ENCODE measurements at places on chromosomes 11 and 22.

DNA sequence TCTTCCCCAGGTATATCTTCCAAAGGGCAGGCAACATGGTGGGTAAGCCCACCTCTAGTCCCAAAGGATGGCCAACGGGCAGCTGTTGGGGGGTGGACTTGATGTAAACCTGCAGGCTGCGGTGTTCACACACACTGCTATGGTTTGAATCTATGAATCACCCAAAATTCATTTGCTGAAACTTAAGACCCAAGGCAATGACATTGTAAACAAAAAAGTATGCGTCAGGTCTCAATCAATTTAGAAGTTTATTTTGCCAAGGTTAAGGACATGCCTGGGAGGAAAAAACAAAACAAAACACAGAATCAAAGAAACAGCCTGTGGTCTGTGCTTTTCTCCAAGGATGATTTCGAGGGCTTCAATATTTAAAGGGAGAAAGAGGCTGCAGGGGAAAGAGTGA lies 18.3 kb downstream of the RCN1 start:
- DNase-seq: no peak

- no peak for DNase-seq
These were observed 100.0 kb upstream of the ARHGAP20 start for GRCh38 chr11:110812086-110812733.

DNA sequence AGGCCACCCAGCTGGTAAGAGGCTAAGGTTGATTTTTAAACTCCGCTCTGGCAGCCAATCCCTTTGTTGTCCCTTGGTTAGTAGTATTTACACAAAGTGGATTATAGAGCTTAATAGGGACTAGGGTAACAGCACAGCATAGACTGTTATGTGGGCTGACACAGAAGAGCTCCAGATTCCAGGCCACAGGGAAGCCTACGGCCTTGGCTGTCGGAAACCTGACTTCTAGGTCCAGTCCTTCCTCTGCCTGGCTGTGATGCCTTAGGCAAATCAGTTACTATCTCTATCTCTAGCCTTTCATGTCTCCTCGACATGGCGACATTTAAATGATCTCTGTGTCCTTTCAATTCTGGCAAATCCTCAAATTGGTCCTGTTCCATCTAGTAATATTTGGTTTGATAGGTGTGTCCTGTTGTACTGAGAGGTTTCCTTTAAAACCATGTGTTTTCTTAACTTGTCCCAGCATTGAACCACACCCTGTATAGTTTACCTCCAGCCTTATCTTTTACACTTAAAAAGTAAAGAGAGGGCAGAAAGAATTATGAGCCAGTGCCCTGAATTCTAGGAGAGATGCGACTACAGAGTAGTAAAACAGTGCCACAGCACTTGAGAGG lies 4.2 kb downstream of the MMP1 start:
- no peak for DNase-seq

DNA sequence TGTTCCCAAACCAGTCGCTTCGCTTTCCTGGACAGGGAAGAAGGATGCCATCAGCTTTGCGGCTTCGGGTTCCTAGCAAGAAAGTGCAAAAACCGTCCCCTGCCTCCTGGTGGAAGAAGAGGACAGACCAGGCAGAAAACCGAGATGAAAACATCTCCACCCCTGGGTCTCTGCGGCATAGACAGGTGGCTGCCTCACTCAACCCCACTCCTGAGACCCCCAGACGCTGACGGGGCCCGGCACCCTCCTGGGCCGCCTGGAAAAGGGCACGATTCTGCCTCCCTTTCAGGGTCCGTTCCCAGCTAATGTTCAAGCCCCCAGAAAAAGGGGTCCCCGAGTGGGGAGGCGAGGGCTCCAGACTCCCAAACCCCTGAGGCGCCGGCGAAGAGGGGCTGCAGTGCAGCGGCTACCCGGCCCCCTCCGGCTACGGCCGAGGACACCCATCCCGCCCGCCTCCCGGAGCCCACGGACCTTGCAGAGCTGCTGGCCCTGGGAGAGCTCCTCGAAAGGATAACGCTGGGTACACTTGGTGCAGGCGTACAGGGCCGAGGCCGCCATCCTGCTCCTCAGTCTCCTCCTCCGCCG lies 569 bp downstream of the FAM76B start:
- DNase-seq: peak; percentile 41

DNA sequence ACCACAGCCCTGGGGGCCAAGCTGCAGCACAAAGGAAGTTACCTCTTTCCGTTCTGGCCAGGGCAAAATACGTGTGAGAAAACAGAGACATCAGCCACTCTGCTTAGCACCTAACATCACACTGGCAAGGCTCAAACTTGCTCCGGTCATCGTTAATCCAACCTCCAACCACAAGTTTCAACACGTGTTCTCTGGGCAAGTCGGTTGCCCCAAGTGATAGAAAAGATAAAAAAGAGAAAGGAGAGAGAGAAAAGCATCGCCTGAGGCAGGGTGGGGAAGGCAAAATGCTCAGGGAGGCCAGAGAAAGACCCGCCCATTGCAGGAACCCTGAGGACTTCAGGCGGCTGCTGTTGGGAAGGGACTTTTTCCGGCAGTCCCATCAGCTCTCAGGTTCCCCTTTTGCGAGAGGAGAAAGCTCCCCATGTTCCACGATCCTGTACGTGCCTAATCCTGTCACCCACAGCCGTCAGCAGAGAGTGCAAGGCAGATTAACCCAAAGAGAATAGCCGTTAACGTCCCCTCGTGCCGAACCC lies 18.5 kb upstream of the B4GALNT4 start:
- no peak for DNase-seq

- DNase-seq: no peak
These were observed 11.3 kb downstream of the LSP1 start for GRCh38 chr11:1864231-1864630.

DNA sequence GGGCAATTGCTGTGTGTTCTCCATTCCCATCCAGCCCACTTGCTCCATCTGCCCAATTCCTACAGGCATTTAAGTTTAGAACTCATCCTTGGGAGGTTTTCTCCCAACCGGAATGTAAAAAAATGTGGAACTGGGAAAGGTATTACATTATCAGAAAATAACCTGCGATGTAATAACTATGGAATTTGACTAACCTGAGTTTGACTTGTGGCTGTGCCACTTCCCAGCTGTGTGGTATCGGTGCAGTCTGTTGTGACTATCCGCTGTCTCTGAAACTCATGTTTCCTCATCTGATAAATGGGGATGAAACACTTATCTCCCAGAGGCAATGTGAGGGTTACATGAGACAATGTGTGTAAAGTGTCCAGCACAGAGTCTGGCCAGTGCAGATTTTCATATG lies 77.6 kb downstream of the TENM4 start:
- no peak for DNase-seq

GRCh38 chr22:24429411-24430365 lies 2.3 kb downstream of the ADORA2A start:
- peak; percentile 13 for DNase-seq

GRCh38 chr11:64865286-64866172 lies 12.9 kb downstream of the EHD1 start:
- DNase-seq: no peak

- no peak for DNase-seq
These were observed 267.2 kb downstream of the RAB38 start for GRCh38 chr11:87908086-87908485.

DNA sequence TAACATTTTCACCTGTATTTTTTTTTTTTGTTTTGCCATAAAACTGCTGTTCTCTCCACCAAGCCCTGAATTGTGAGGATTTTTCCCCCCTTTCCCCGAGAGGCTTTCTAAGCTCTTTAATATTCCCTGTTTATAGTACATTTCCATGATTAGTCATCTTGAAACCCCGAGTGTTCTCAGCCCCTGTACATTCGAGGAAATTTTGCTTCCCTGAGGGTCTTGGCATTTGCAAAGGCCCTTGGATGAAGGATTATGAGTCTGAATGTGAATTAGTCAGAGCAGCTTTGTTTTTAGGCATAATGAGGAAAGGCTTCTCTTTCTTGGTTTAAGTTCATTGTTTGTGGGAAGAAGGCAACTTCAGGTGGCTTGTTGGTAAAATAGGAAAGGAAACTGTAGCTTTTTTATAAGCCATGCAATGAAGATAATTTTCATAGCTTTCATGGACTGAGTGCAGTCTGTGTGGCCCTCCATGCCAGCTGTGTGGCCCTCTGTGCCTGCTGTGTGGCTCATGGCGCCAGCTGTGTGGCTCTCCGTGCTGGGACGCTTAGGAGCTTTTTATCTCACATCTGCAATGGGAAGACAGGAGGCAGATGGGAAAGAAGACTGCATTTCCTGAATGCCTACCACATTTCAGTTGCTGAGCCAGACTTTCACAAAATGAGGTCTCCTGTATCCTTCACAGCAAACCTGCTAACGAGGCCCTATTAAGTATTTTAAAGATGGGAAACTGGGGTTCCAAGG lies 129.0 kb downstream of the TEAD1 start:
- DNase-seq: no peak

DNA sequence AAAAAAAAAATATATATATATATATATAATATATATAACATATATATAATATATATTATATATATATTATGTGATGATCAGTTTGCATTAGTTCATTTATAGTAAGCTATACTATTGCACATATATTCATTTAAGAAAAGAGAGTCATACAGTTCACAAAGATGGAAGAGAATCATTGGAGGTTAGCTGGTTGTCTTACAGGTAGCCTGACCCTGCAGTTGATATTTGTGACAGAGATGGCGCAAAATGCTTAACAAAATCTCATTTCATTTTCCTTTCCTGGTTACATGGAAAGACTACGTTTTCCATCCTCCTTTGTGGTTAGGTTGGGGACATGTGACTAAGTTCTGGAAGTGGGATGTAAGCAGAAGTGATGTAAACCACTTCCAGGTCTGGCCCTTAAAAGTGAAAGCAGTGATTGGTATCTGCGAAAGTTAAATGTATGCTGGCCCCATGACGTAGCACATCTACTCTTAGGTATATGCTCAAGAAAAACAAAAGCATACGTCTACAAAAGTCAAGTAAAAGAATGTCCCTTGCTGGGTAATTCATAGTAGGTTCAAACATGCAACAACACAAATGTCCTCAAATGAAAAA lies 7.2 kb upstream of the TMEM135 start:
- no peak for DNase-seq

DNA sequence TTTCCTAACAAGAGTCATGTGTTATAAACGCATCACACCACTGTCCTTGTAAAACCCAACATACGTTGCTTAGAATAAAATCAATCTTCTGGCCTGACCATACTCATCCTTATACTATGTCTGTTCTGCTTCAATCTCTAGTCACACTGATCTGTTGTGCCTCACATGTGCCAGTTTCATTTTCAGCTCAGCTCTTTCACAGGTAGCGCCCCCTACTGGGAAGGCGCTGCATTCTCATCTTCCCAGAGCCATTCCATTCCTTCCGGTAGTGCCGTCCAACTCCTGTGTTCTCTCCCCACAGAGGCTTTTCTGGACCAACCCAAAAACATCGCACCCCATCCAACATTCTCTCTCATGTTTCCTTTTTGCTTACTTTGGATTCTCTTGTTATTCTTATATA lies 22.2 kb downstream of the CASP5 start:
- DNase-seq: peak; percentile 26

GRCh38 chr22:45784357-45785277 lies 113.0 kb downstream of the ATXN10 start:
- no peak for DNase-seq

DNA sequence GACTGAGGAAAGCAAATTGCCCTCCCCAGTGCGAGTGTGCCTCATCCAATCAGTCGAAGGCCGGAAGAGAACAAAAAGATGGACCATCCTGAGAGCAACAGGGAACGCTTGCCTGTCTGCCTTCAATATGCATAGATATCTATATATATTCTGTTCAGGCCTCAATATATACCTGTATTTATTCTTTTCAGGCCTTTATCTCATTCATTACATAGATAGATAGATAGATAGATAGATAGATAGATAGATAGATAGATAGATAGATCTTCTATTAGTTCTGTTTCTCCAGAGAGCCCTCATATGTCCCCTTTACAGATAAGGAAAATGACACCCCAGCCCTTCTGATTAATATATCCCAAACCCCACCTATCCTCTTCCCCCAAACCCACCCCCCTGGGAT lies 55.1 kb upstream of the LMO2 start:
- DNase-seq: no peak

- DNase-seq: no peak
These were observed 114.1 kb upstream of the CLPB start for GRCh38 chr11:72548463-72548862.

DNA sequence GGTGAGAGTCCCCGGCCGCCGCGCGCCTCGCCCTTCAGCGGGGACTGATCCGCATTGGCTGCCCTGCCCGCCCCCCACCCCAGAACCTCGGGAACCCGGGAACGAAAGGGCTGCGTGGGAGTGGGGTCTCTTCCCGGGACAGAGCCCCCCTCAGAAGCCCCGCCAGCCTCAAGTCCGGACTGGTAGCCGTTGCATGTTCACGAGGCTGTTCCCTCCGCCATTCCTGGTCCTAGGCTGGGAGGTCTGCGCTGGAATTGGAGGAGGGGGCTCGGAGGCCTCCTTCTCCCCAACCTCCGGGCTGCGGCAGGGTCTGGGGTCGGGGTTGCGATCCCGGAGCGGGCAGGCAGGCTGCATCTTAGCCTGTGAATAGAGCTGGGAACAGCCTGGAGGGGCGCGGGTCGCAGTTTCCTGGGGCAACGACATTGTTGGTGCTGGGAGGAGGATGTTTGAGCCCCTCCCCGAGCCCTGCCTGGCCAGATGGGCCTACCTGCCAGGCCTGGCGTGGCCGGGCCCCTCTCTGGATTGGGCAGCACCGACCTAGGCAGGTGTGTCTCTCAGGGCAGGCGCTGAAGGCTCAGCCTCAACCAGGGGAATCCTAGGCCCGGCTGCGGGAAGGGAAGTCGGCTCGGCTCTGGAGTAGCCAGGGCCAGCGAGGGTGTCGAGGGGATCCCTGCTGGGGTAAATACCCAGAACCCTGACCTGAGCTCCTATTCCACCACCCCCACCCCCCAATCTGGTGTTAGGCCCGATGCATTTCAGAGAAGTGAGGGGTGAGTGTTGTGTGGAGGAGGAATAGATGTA lies 670 bp downstream of the MAPK8IP1 start:
- DNase-seq: no peak

GRCh38 chr11:7442588-7443215 lies 42.6 kb upstream of the OLFML1 start:
- DNase-seq: peak; percentile 35

- no peak for DNase-seq
These were observed 90.2 kb downstream of the PARVA start for GRCh38 chr11:12467610-12468009.

- DNase-seq: no peak
These were observed 16.5 kb downstream of the BLID start for GRCh38 chr11:122099374-122100036.

DNA sequence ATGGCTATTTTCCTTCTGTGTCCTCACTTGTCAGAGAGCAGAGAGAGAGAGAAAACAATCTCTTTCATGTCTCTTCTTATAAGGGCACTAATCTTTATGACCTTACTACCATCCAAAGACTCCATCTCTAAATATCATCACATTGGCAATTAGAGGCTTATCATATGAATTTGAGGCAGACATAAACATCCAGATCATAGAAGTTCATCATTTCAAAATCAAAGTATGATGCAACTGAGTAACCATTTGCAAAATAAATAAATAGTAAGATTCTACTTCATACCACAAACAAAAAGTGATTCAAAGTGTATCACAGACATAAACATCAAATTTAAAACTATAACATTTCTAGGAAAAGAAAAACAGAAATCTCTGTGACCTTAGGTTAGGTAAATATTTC lies 504.7 kb upstream of the ARHGAP42 start:
- DNase-seq: no peak

All from effector CD8-positive, alpha-beta T cell (primary cell).